ENCODE measurements at places on chromosomes 11 and 22.

DNA sequence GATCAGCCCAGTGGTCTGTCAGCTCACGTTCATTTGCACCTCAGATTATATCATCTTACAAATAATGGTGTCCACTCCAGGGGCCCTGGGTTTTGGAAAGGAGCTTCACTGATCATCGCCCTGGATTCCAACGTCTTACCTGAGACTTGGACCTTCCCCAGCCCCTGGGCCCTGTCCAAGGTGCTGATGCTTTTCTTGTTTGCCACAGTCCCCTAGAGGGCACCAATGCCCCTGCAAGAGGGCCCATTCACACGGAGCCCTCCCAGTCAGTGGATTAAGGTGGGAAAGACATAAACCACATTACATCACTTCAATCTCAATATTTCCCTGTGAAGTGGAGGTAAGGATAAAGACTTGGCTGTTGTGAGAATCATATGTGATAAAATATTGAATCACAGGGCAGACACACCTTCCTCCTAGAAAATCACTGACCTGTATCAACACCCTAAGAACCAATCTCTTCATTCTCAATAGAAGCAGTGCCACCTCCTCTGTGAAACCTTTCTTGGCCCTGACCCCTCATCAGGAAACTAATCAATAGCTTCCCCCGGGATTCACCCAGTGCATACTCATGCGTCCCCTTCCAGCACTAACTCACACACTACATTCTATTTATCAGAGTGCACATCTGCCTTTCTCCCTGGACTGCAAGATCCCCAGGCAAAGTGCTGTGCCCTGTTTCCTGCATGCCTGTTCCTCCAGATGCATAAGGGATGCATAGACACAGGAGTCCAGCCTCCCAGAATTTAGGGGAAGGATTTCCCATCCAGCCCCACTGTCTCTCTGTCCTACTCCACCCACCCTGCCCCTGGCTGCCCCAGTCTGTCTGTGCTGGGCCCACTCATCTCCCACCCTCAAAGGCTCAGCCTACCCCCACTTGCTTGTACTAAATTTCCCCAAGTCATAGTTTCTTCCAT is 167.0 kb downstream of the BUD13 start:
- DNase-seq: peak; percentile 65

DNA sequence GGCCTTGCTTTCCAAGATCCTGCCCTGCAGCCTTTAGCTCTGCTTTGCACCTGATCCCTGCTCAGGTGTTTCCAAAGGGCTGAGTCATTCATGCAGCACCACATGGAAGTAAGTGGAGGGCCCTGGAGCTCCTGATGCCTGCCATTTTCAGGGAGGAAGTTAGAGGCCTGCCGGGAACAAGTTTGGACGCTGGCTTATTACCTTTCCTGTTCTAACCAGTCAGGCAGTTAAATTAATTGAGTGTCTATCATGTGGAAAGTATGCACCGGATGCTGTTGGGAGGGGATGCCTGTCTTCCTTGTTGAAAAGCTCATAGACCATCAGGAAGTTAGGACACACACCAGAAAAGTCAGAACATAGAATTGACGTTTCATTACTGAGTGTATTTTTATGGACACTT is 73.7 kb upstream of the PLET1 start:
- no peak for DNase-seq

GRCh38 chr22:48734961-48735360 is 1092.7 kb downstream of the BRD1 start:
- no peak for DNase-seq

DNA sequence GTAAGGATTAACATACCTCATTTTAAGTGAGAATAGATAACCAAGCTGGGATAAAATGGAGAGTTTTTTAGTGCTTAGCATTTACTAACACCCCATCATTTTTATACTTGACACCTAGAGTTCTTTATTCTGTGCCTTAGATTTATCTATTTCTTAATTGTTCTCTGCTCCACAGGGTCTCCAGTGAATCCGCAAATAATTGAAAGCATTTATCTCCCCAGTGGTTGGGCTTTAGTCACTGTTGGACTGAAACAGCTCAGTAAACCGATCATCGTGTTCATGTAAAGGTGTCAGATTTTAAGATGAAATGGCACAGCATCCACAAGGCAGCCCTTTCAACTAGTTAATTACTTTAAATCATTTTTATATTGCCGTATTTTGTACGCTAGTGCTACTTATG is 17.8 kb upstream of the GRIA4 start:
- DNase-seq: no peak

- no peak for DNase-seq
Observed at GRCh38 chr22:20091690-20092476, 11.8 kb downstream of the DGCR8 start.

GRCh38 chr11:324156-324555 is 3.5 kb upstream of the IFITM3 start:
- DNase-seq: no peak

GRCh38 chr22:29343313-29343805 is 27.9 kb upstream of the RASL10A start:
- no peak for DNase-seq

GRCh38 chr11:78030429-78031325 is 7.6 kb upstream of the KCTD14 start:
- DNase-seq: no peak

- DNase-seq: no peak
Observed at GRCh38 chr11:8596504-8597046, 2.5 kb upstream of the STK33 start.

GRCh38 chr22:48100685-48101417 is 1338.4 kb downstream of the TBC1D22A start:
- no peak for DNase-seq

GRCh38 chr11:119319136-119319699 is 2.3 kb upstream of the MCAM start:
- no peak for DNase-seq

GRCh38 chr22:20267441-20268278 is 458 bp downstream of the RTN4R start:
- peak; percentile 70 for DNase-seq

GRCh38 chr22:40237241-40237640 is 59.5 kb downstream of the TNRC6B start:
- no peak for DNase-seq

DNA sequence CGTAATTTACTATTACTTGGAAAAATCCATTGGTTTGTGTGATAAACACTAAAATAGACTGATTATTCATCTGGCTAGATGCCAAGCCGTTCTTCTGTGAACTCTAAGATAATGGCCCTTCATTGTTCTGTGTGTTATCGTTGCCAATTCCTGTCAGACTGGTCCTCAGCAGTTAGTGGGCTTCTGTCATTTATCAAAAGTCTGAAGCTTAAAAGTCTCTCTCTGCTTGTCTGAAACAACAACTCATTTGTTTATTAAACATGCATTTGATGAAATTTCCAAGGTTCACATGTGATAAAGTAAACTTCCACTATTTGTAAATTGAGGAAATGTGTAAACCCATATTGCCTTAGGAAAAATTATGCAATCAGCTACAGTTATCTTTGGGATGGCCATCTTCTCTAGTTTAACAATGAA is 21.1 kb upstream of the RDX start:
- DNase-seq: no peak

DNA sequence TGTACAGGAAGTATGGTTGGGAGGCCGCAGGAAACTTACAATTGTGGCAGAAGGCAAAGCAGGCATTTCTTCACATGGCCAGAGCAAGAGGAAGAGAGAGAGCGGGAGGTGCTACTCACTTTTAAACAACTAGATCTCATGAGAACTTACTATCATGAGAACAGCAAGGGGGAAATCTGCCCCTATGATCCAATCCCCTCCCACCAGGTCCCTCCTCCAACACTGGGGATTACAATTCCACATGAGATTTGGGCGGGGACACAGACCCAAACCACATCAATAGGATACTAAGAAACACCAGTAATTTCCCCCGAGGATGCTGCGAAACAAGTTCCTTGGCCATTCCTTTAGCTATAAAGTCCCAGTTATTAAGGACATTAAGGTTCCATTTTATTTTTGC is 94.1 kb upstream of the SC5D start:
- DNase-seq: peak; percentile 8

DNA sequence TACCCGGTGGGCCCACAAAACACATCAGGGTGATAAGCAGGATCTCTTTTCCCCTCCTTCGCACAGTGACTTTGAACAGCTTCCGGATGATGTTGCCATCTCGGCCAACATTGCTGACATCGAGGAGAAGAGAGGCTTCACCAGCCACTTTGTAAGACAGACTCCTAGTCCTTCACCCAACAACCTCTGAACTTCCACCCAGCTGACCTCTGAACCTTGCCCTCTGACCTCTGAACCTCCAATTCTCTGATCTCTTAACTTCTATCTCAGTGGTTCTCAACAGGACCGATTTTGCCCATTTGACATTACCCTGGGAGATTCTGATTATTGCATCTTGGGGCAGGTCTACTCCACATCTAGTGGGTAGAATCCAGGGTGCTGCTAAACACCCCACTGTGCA is 3.2 kb downstream of the NCF4 start:
- no peak for DNase-seq

- no peak for DNase-seq
Observed at GRCh38 chr11:47325271-47326041, 27.0 kb downstream of the MYBPC3 start.

DNA sequence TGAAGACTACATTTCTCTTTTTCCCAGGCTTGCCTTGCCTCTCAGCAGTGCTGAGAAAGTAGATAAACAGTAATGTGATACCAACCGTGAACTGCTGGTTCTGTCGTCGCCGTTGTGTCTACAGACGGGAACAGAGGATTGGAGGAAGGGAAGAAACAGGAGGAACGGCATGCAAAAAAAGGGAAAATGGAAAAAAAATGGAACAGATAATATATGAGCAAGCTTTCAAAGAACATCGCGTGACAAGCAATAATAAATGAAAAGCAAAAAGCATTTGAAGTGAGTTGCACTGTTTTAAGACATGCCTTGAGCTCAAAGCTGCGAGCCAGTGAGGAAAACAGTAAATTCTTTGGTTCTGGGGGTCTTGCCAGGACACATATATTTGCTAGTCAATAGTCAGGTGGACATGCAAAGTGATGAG is 305.9 kb downstream of the CADM1 start:
- DNase-seq: no peak

GRCh38 chr11:1714908-1715885 is 18.2 kb downstream of the KRTAP5-6 start:
- DNase-seq: no peak

GRCh38 chr22:23305922-23306374 is 125.6 kb downstream of the BCR start:
- no peak for DNase-seq

Data from NB4 (cell line).